ENCODE measurements at places on chromosomes 12 and 14.

GRCh38 chr14:20841096-20841495 lies 38.5 kb upstream of the RNASE1 start:
- DNase-seq, result no peak

GRCh38 chr12:6278439-6279255 lies 31.8 kb upstream of the PLEKHG6 start:
- peak; percentile 66 for DNase-seq

- no peak for DNase-seq
These were observed 49.7 kb downstream of the PSMA6 start for GRCh38 chr14:35341751-35342488.

DNA sequence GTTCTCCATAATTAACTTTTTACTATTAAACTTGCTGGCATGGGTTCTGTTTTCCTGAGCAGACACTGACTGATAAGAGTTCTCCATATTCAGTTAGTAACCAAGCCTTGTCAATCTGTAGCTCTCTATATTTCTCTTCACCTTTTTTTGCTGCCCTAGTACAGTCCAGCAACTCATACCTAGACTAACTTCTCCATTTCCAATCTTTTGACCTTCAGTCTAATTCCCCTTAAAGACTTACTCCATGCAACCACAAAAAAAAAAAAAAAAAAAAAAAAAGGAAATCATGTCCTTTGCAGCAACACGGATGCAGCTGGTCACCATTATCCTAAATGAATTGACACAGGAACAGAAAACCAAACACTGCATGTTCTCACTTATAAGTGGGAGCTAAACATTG lies 125.7 kb upstream of the KRAS start:
- no peak for DNase-seq

DNA sequence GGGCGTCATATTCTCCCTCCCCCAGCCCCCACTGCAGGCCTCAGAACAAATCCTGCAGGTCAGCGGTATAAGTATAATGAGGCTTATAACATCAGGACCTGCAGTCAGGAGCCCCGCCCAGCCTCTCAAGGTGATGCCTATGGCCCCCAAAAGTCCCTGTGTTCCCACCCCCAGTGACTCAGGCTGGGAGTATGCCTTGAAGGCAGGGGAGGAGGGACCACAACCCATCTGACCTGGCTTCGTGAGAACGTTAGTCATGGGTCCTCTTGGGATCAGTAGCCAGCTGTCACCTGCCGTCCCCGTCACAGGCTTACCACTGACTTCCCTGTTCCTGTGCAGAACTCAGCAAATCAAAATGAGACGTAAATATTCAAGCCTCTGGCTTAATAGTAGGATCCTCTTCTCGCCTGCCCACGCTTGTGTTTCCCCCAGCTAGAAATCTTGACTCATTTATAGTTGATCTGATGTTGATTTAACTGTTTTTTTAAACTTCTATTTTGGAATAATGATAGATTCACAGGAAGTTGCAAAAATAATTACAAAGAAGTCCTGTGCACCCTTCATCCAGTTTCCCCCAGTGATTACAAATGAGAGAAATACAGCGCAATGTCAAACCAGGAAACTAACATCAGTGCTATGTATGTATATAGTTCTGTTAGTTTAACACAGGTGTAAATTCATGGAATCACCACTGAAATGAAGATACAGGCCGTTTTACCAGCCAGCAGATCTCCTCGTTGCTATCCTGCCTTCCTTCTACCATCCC lies 107.5 kb downstream of the ADGRD1 start:
- DNase-seq, result no peak

- DNase-seq, result no peak
These were observed 93.3 kb downstream of the DAAM1 start for GRCh38 chr14:59281609-59282377.

DNA sequence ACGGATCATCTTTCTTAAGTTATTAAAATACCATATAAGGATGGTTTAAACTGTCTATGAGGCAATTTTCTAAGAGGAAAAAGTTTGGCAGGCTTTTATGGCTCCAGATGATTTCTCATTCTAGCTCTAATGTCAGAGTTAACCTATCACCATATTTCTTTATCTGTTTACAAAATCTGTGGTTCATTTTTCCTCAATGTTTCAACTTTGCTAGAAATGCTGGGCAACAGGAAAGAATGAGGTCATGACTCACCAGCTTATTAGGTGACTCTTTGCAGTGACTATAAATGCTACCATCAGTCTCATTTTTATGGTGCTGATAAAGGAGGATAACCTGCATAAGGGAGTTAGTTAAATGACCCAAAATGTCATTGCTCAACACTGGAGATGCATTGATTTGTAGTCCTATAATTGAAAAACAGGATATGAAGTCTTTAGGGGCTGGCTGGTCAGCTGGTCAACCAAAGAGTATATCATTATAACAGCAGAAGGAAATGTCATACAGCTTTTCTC lies 45.3 kb upstream of the RAP1B start:
- no peak for DNase-seq

- DNase-seq, result no peak
These were observed 307.5 kb downstream of the EMP1 start for GRCh38 chr12:13504074-13504473.

GRCh38 chr14:54343272-54344121 lies 53.3 kb upstream of the CDKN3 start:
- DNase-seq, result no peak

GRCh38 chr14:60254176-60254575 lies 5.2 kb downstream of the PPM1A start:
- DNase-seq, result no peak

Measured in activated T-helper 1 cell treated with anti-CD3 and anti-CD28 coated beads, Interleukin-2, amount 50 U/mL, for 16 hours (primary cell).